ENCODE measurements at places on chromosomes 5 and 9. TPM values are rescaled to one million over a fixed set of nuclear protein-coding genes. Genes with fewer than 3 reads are reported as not detected.

CCL19 gene
- total RNA-seq = not detected

FABP6 gene
- not detected for total RNA-seq

MEGF10 gene
- total RNA-seq = 0.54 TPM

CCL27 gene
- total RNA-seq = not detected

COQ4 gene
- total RNA-seq = 44.8 TPM

AK8 gene
- total RNA-seq = 0.22 TPM

SEMA5A gene
- 351 TPM for total RNA-seq

Measured in placental epithelial cell (primary cell).